RWPE2 (cell line): ENCODE measurements at places on chromosomes 5 and 9.

DNA sequence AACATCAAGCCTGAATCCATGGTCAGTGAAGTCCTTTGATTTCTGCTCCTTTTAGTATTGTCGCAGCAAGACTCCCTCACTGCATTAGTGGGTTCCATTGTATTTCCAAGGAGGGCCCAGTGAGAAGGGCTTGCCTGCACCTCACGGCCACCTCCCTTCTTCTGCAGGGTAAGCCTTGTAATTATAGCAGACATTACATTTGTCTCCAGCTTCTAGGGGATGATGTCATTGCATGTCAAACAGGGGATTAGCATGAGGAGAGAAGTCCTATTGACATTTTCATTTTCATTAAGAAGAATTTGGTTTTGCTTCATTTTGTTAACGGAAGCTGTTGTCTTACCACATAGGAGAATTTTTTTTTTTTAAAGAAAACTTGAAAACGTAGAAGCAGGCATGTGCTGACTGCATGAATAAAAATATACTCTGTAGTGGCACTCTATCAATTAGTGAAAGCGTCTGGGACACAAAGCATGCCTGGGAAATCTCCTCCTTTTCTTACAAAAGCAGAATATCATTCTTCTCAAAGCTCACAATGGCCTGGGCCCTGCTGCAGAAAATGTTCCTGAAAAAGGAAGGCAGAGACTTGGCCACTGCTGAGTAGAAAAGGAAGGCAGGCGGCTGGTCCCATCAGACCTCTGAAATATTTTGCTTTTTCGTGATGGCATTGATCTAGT, 27.1 kb downstream of the MAP1B start:
- no peaks in the 10 kb centered on the region for H3K27me3 ChIP-seq
- no peak for DNase-seq
- H3K4me1 ChIP-seq = peaks cover 64% of the 10 kb centered on the region

DNA sequence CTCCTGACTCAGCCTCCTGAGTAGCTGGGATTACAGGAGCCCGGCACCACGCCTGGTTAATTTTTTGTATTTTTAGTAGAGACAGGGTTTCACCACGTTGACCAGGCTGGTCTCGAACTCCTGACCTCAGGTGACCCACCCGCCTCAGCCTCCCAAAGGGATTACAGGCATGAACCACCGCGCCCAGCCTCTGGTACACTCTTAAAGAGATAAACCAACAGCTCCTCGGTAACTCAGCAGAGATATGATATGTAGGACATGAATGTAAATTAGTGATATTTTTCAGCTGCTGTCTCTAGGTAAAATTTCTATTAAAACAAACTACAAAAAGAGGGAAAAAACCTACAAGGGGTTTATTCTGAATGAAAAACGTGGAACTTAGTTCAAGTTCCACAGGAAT, 42.8 kb upstream of the HK3 start:
- H3K27ac ChIP-seq = no peak overlapping the region
- no peak for DNase-seq
- H3K27me3 ChIP-seq = no peaks in the 10 kb centered on the region

- H3K36me3 ChIP-seq = peaks cover 23% of the 10 kb centered on the region
- no peaks in the 10 kb centered on the region for H3K27me3 ChIP-seq
- no peaks in the 10 kb centered on the region for H3K4me1 ChIP-seq
- DNase-seq = no peak
- no peak overlapping the region for H3K4me3 ChIP-seq
Measured at GRCh38 chr5:55319491-55319890, 11.7 kb downstream of the MTREX start.

- no peak overlapping the region for H3K4me3 ChIP-seq
- H3K27me3 ChIP-seq = no peaks in the 10 kb centered on the region
- no peak for DNase-seq
- peaks cover 27% of the 10 kb centered on the region for H3K4me1 ChIP-seq
- no peaks in the 10 kb centered on the region for H3K36me3 ChIP-seq
Measured at GRCh38 chr5:81782811-81783210, 31.9 kb upstream of the SSBP2 start.

- DNase-seq = no peak
- no peaks in the 10 kb centered on the region for H3K36me3 ChIP-seq
- peak overlapping the region; percentile 20 for H3K27ac ChIP-seq
- H3K4me1 ChIP-seq = peaks cover 6% of the 10 kb centered on the region
- no peak overlapping the region for H3K4me3 ChIP-seq
- H3K27me3 ChIP-seq = no peaks in the 10 kb centered on the region
Measured at GRCh38 chr5:153523211-153523610, 32.7 kb downstream of the GRIA1 start.

DNA sequence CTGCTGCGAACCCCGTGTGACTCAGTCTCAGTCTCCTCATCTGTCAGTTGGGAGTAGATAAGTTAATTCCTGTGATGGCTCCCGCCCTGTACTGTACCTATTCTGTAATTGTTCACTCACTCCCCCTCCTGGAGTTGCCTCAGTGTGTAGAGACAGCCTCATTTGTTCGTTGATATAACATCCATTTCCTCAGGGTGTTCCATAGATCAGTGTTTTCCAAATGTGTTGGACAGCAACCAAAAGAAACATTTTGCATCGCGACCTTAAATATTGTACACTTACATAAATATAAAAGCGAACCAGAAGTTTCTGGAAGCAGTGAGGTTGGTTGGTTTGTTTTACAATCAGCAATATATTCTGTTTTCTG, 698 bp downstream of the NFX1 start:
- H3K27ac ChIP-seq = peak overlapping the region; percentile 88
- DNase-seq = no peak

DNA sequence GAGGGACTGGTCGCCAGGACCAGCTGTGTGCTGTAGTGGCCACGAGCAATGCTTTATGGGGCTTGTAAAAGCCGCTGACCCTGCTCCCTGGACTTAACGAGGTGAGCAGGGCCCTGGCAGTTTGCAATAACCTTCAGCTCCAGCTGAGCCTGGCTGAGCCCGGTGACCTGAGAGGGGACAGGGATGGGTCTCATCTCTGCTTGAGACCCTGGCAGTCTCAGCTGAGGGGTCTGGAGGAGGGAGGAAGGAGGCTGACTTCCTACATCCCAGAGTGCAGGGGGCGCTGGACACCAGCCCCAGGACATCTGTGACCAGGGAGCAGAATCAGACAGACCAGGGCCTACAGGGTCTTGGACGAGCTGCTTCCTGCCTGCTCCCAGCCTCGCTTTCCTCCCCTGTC, 277.5 kb upstream of the MVB12B start:
- H3K27me3 ChIP-seq = no peaks in the 10 kb centered on the region
- no peak for DNase-seq
- no peaks in the 10 kb centered on the region for H3K36me3 ChIP-seq

DNA sequence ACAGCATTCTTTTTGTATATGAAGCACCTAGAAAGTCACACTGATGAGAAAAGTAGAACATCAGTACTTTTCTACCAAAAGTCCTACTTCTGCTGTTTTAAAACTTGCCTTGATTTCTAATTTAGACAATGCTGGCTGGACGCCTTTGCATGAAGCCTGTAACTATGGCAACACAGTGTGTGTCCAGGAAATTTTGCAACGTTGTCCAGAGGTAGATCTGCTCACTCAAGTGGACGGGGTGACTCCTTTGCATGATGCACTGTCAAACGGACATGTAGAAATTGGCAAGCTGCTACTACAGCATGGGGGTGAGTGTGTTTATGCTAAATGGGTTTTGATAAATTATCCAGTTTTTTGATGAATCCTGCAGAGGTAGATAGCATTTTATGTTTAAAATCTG, 73.5 kb downstream of the SLF1 start:
- H3K27me3 ChIP-seq = no peaks in the 10 kb centered on the region
- H3K36me3 ChIP-seq = peaks cover 73% of the 10 kb centered on the region
- no peak overlapping the region for H3K4me3 ChIP-seq
- H3K4me1 ChIP-seq = peaks cover 25% of the 10 kb centered on the region
- no peak for DNase-seq
- peak overlapping the region; percentile 65 for H3K27ac ChIP-seq

DNA sequence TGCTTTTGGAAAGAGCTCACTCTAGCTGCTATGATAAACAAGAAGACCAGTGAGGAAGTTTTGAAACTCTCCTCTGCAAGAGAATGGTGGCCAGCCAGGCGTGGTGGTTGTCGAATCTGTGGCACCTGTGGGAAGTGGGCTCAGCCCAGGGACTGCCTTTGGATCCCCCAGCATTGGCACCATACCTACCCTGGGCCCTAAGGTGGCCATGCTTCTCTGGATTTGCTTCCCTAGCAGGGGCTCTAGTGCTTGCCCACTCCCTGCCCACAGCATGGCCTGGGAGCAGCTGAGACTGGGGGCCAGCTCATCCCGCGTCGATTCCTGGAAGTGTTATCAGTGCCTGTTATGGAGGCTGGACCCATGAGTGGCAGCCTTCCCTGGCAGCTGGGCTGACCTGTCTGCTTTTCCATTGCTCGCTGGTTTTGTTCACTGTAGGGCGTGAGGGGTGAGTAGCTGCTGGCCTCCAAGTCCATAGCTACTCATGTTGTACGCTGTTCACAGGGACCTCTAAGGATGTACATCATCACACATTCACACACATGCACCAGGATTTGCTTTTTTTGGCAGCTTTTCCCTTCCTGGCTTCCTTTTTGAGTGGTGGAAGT, 2.3 kb downstream of the SLC22A4 start:
- no peaks in the 10 kb centered on the region for H3K27me3 ChIP-seq
- H3K4me3 ChIP-seq = no peak overlapping the region
- no peak for DNase-seq
- peak overlapping the region; percentile 89 for H3K27ac ChIP-seq
- H3K4me1 ChIP-seq = peaks cover 17% of the 10 kb centered on the region

- no peaks in the 10 kb centered on the region for H3K36me3 ChIP-seq
- no peak for DNase-seq
- no peak overlapping the region for H3K27ac ChIP-seq
- H3K4me3 ChIP-seq = no peak overlapping the region
- no peaks in the 10 kb centered on the region for H3K27me3 ChIP-seq
- no peaks in the 10 kb centered on the region for H3K4me1 ChIP-seq
Measured at GRCh38 chr9:98738741-98739140, 30.0 kb upstream of the GABBR2 start.

DNA sequence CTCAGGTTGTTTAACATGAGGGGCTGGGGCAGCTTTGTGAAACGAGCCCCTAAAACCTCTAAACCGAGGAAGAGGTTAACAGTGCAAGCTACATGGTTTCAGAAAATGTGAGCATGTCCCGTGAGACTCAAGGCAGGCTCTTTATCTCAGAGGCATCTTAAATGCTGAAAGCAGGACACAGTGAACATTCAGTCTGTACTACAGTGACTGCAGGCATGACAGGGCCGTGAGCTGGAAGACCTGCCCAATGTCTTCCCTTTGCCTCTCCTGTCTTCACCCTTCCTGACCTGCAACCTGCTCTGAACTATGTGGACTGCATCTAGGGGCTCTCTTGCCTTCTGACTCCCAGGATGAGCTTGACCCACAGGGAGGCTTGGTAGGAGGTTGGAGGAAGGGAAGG, 58.3 kb downstream of the PRLR start:
- H3K36me3 ChIP-seq = no peaks in the 10 kb centered on the region
- no peak overlapping the region for H3K4me3 ChIP-seq
- no peaks in the 10 kb centered on the region for H3K4me1 ChIP-seq

GRCh38 chr5:143871672-143872071, 59.7 kb downstream of the HMHB1 start:
- no peaks in the 10 kb centered on the region for H3K36me3 ChIP-seq
- peaks cover 17% of the 10 kb centered on the region for H3K4me1 ChIP-seq
- no peak overlapping the region for H3K4me3 ChIP-seq

- no peaks in the 10 kb centered on the region for H3K36me3 ChIP-seq
- peaks cover 4% of the 10 kb centered on the region for H3K4me1 ChIP-seq
- no peak for DNase-seq
- no peak overlapping the region for H3K27ac ChIP-seq
Measured at GRCh38 chr9:91074866-91075265, 273.2 kb downstream of the SYK start.

DNA sequence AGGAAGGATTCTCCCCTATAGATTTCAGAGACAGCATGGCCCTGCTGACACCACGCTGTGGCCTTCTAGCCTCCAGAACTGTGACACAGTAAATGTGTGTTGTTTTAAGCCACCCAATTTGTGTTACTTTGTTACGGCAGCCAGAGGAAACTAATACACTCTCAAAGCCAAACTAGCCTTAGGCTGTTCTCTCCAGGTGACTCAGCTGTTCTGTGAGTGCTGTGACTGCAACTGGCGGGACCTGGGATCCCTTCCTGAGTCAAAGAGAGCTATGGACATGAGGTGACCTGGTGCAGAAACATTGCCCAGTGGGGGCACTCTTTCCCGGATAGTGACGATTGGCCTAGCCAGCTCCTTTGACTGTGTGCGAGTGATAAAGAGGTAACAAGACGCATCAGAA, 14.0 kb upstream of the MLANA start:
- H3K36me3 ChIP-seq = no peaks in the 10 kb centered on the region
- no peak overlapping the region for H3K27ac ChIP-seq
- H3K4me3 ChIP-seq = no peak overlapping the region
- H3K27me3 ChIP-seq = no peaks in the 10 kb centered on the region
- peaks cover 11% of the 10 kb centered on the region for H3K4me1 ChIP-seq

- H3K4me1 ChIP-seq = peaks cover 7% of the 10 kb centered on the region
- DNase-seq = no peak
- no peak overlapping the region for H3K27ac ChIP-seq
Measured at GRCh38 chr9:129422032-129422842, 198.7 kb downstream of the C9orf50 start.

GRCh38 chr9:34413231-34413852, 36.6 kb upstream of the MYORG start:
- DNase-seq = no peak
- H3K27me3 ChIP-seq = no peaks in the 10 kb centered on the region
- no peak overlapping the region for H3K27ac ChIP-seq
- no peak overlapping the region for H3K4me3 ChIP-seq

- no peak overlapping the region for H3K4me3 ChIP-seq
- H3K27me3 ChIP-seq = no peaks in the 10 kb centered on the region
- no peak for DNase-seq
- no peaks in the 10 kb centered on the region for H3K4me1 ChIP-seq
- no peaks in the 10 kb centered on the region for H3K36me3 ChIP-seq
Measured at GRCh38 chr5:138641547-138642298, 66.5 kb upstream of the HSPA9 start.

- DNase-seq = peak; percentile 62
- no peaks in the 10 kb centered on the region for H3K27me3 ChIP-seq
- no peaks in the 10 kb centered on the region for H3K36me3 ChIP-seq
- H3K4me3 ChIP-seq = peak within 1 kb of the TSS; percentile 78
Measured at GRCh38 chr9:97411789-97412625, at the start of gene TDRD7. TSS of gene TDRD7 (plus strand) at chr9:97412096. CDS start at chr9:97428466, 16,370 bp downstream.

GRCh38 chr9:26326563-26326962, 566.0 kb downstream of the CAAP1 start:
- no peaks in the 10 kb centered on the region for H3K4me1 ChIP-seq
- no peak overlapping the region for H3K4me3 ChIP-seq
- no peak overlapping the region for H3K27ac ChIP-seq
- H3K27me3 ChIP-seq = peaks cover 4% of the 10 kb centered on the region
- no peaks in the 10 kb centered on the region for H3K36me3 ChIP-seq

DNA sequence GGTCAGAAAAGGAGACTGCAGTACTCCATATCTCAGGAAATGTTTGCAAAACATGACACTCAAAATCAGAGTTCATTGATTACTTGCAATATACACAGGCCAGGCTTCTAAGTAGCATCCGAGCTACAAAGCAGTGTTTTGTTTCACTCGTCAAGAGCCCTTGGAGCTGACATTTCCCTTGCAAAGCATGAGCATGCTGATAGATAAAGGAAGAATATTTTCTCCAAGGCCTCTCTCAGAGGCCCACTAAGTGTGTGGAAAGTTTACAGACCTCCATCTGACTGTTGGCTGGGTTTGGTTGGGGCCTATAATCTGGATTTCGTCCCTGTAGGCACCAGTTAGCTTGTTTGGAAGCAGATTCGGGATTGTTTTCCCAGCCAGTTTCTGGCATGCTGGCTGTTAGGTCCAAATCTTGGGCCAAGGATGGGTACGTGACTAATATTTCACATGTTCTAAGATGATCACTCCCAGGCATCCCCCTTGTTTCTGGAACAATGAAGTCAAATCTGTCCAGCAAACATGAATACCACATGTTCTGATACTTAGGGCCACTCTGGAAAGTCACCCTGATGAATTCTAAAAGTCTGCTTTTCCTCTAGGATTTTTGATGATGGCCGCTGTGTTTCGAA, 161.3 kb downstream of the RFK start:
- no peak for DNase-seq
- H3K27ac ChIP-seq = no peak overlapping the region
- H3K27me3 ChIP-seq = no peaks in the 10 kb centered on the region
- no peaks in the 10 kb centered on the region for H3K4me1 ChIP-seq
